Bone marrow (tissue), 2 donors: ENCODE measurements at places on chromosomes 6 and 20.

DNA sequence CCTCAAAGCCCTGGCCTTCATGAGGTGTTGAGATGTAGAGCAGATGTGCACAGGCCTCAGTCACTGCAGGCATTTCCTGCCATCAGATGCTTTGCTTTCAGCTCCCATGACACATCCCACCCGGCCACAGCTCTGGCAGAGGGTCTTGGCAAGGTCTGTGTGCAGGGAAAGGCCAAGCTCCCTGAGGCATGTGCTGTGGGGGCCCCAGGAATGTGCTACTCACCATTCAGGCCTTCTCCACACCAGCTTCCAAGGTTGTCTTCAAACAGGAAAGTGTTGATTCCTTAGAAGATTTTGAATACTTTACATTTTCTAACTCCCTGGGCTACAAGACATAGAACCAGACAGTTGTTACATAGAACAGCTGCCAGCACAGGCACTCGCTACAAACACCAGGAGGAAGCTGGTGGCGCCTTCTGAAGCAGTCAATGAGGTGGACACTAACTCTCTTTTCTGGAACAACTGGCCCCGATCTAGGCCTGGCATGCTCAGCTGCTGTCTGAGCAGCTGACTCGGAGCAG lies 27.8 kb downstream of the CASS4 start:
- peak; percentile 7 for DNase-seq

DNA sequence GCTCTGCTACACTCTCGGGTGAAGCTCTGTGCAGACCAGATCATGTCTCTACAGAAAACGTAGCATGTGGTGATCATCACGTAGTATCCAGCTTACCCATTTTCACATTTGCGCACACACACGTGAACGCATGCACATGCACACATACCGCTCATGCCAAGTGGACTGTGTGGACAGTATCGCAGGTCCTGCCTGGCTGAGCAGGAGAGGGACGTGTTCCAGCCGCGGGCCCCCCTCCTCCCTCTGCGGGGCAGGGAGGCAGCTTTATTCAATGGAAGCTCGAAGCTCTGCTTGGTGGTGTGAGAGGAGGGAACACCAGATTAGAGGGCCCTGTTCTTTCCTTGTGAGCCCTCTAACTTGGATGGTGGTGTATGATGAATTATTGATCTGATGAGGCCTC lies 51.1 kb downstream of the CDH26 start:
- DNase-seq = no peak

- DNase-seq = no peak
These were observed 69.9 kb downstream of the SGK1 start for GRCh38 chr6:134247844-134248580.

- no peak for DNase-seq
These were observed 2.0 kb downstream of the ROS1 start for GRCh38 chr6:117423754-117424153.

- no peak for DNase-seq
These were observed 3.8 kb downstream of the DEK start for GRCh38 chr6:18260448-18261106.

DNA sequence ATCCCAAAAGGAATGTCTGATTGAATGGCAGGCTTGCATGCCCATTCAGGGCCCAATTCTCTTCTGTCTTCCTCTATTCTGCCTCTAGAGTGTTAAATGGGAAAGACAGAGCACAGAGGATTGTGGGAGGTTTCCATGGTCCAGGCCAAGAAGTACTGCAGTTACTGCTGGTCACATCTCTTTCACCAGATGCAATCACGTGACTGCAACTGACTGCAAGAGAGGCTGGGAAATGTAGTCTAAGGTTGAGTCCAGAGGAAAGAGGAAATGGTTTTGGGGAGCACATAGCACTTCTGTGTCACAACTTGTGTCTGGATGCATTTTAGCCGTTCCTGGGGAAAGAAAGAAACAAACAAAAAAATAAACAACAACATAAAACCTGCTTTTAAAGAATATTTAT lies 336.4 kb upstream of the BTBD3 start:
- DNase-seq = no peak

DNA sequence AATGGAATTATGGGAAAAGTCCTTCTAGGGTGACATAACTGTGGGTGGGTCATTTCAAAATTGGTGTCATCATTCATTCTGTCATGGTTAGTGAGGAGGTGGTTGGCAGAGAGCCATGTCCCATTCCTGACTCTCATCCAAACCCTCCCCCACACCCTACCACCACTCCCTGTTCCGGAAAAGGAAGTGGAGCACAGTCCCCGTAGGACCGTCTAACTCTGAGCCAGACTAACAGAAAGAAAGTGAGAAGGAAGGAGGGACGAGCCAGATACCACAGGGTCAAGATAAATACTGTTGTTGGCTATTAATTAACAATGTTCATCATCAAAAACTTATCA lies 4.8 kb downstream of the TRIM10 start:
- DNase-seq = no peak

DNA sequence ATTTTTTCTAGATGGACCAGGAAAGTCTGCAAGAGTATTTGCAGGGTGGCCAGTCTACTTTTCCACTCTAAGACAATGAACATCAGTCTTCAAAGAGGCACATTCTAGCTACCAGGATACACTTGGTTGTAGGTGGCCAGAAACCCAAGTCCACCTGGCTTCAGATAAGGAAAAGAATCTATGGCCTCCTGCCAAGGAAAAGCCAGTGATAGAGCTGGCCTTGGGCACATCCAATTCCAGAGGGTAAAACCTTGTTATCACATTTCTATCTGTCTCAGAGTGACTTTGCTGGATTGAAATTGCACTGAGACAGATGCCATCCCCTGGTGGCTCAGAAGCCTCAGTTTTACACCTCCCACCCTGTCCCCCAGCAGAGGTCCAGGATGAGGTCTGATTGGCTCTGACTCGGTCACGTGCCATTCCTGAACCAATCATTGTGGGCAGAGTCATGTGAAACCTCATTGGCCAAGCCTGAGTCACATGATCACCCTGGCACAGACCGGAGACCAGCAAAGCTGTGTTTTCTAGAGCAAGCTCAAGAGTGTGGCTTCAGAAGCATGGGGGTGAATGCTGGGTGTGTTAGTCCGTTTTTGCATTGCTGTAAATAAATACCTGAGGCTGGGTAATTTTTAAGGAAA lies 497.4 kb upstream of the SULF2 start:
- DNase-seq = no peak

DNA sequence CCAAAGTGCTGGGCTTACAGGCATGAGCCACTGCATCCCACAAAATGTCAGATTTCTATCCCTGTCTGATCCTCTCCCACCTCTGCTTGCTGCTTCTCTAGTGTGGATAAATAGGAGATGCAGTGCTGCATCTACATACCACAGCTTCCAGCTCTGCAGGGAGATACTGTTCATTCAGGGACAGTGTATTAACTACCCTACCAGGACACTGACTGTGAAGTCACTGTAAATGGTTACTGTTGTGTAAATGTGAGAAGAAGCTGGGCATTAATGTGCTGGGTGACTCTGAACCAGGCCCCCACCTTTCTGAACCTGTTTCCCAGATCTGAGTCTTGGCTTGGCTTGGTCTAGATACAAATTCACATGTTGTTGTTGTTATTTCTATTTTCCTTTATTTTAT lies 488.6 kb upstream of the SULF2 start:
- no peak for DNase-seq

DNA sequence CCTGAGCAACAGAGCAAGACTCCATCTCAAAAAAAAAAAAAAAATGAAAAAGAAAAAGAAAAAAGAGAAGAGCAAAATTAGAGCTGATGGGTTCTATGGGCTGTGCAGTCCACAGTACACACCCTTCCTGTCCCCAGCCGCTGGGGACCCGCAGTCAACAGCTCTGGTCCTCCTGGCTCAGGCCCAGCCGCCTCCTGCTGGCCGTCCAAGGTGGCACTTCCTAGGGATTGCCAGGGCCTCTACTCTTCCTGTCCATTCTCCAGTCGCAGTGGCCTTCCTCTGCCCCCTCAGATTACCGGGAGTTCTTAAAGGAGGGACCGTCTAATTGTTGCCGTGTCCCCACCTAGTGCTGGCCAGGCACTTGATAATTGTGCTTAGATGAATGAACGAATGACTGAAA lies 41.7 kb downstream of the TMEM242 start:
- no peak for DNase-seq

- no peak for DNase-seq
These were observed 38.2 kb downstream of the HLA-A start for GRCh38 chr6:29980511-29980910.

DNA sequence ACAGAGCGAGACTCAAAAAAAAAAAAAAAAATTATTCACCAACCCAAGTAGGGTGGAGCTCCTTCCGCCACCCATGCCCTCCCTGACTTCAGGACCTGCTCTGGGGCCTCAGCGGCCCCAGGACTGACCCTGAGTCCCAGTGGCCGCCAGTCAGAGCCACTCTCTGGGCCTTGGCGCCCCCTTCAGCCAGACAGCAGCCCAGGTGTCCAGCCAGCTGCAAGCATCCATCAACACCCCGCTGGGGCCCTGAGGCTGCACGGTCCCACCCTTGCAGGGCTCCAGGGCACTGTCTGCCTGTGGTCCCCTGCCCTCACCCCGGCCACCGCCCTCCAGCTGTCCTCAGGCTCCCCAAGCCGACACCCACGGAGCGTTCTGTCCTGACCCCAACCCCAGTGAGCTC lies 11.4 kb upstream of the KCNQ2 start:
- no peak for DNase-seq

DNA sequence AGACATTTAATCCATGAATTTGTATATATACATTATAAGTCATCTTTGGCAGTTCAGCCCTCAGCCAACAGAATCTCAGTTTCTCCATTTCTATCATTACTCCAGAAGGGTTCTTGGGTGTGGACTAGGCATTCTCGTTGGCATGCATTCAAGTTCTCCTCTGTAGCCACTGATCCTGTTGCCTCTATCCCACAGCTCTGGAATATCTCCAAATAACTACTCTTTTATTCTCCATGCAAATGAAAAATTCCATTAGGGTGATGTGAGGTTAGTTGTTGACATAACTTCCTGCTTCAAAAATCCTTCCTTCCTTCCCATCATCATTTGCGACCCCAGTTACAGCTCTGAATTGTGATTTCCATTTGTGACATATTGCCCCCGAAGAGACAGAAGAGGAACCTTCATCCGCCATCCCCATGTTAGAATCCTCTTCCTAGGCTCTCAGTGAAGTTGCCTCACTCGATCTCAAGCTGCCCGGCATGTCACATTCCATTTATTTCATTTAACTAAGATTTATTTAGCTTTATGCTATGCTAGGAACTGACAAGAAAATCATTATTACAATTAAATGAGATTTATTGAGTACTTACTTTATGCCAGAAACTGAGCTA lies 93.7 kb upstream of the EDN1 start:
- no peak for DNase-seq

GRCh38 chr20:32893263-32894025 lies 34.7 kb downstream of the EFCAB8 start:
- DNase-seq = no peak

GRCh38 chr6:35496841-35497570 lies at the start of gene TEAD3:
Gene TEAD3, minus strand, starts transcription at chr6:35497079.
- no peak for DNase-seq

- DNase-seq = no peak
These were observed 1.4 kb upstream of the BANF2 start for GRCh38 chr20:17698384-17698783.

DNA sequence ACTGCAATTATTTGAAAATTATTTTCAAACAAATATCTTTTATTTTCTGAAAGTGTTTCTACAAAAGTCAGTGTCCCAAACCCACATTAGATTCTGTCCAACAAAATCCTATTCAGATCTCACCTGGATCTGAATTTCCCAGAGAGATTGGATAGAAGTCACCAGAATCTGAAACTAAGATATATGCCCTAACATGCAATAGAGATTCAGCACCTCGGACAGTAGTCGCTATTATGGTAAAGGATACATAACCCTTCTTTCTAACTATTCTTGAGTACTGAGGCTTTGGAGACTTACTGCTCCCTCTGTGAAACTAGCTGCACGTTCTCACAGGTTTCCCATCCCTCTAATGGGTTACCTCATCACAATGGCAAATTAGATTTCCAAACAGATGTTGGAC lies 151.4 kb downstream of the ID4 start:
- no peak for DNase-seq

DNA sequence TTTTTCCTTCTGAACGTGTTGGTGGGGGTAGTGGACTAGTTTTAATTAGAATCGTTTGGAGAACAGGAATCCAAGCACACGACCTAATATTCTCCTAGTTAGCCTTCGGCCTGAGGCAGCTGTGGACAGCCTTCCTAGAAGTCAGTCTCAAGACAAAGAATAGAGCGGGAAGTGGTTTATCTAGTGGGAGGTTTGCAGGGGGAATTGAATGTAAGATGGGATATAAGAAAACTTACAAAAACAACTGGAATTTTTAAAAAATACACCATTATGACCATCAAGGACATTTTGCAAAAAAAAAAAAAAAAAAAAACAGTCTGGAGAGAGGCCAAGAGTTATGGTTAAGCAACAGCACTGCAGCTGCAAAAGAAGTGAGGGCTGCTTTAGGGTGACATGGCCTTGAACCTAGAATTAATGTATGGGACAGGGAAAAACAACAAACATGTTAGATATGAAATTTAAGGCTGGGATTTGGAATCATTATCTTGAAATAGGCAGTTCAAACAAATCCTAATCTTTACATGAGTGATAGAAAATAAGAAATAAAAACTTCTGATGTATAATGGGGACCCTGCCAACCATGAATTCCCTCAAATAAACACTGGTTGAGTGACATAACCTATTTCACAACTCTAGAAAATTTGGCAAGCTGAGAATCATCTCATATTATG lies 40.2 kb downstream of the PLAGL1 start:
- no peak for DNase-seq

DNA sequence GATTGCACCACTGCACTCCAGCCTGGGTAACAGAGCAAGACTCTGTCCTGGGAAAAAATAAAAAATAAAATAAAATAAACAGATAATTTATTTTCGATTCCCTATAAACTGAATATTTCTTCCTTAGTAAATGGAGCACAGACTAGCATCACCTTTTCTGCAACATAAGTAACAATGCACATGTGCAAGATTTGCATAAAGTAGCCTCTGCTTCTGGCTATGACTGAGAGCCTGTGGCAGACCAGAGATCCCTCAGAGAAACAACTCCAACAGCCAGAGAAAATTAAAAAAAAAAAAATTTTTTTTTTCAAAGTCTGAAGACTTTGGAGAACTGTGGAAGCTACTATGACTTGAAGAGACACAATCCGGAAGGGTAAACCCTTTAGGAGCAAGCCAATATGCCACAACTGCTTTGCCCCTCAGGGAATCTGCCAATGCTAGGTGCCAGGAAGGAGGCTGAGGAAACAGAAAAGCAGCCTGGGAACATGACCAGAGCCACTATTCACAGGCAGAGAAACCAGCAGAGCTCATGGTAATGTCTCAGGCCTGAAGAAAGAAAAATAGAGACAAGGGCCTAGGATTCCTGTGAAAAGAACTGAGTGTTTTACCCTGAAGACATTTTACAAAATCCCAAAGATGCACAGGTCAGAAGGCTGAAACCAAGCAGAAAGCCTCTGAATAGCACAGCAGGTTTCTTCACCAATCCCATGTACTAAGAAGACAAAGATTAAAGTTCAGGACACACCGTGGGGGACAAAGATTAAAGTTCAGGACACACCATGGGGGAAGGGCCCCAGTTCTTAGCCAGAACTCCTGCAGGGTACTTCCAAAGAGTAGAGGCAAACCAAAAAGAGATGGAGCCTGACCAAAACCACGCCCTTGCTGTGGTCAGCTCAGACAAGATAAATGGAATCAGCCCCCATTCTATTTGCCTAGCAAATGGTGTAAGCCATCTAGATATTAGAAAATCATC lies 25.8 kb downstream of the B4GALT5 start:
- DNase-seq = no peak

GRCh38 chr6:163466839-163467390 lies 52.4 kb downstream of the QKI start:
- DNase-seq = no peak
